Stimulated activated CD4-positive, alpha-beta T cell treated with anti-CD3 and anti-CD28 coated beads, Interleukin-1b, Interleukin-23, amount 100 ng/mL, for 1 hour (primary cell): ENCODE measurements at places on chromosomes 11 and 22.

DNA sequence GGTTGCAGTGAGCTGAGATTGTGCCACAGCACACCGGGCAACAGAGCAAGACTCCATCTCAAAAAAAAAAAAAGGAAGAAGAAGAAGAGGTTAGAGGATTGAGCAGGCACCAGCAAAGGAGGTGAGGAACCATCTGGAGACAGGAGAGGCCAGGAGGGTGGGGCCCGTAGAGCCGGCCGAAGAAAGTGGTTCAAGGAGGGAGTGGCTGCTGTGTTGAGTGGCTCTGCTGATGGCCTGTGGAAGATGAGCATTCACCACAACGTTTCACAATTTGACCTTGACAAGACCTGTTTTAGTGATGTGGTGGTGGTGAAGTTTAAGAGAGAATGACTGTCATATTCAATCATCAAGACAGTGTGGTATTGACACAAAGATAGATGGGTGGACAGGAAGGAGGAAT is 6.8 kb upstream of the CTSD start:
- DNase-seq: no peak

- no peak for DNase-seq
Measured at GRCh38 chr22:19580291-19580890, 56.2 kb upstream of the CLDN5 start.

DNA sequence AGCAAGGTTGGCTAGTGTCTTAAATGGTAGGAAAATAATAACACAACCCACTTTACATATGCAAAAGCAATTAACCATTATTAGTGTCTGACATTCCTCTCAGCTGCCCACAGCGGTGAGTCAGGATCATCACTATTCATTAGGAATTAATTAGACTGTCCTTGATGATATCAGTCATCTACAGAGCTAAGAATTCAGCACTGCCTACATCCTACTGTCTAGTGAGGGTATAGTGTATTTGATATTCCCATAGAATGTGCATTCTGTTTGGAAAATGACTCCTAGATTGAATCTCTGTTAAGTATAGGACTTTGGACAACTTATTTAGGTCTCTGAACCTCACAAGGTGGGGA is 82.2 kb downstream of the TEAD1 start:
- no peak for DNase-seq

DNA sequence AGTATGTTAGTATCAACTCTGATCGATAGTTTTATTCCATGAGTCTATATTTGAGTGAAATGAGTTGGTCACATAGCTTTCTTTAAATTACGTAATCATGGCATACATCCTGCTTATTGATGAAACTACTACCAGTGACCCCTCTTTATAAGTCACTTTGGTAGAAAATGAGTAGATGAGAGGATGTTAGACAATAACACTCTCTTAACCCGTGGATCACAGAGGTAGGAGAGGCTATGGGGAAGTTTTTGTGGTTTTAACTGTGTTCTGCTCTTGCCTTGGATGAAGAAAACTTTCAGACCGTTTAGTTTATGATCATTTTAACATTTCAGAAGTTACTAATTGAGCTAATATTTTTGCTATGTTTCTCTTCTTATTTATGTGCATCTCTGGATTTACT is 34.0 kb downstream of the TBCEL start:
- no peak for DNase-seq

GRCh38 chr11:68803766-68804165 is 38.0 kb downstream of the CPT1A start:
- DNase-seq: no peak

- no peak for DNase-seq
Measured at GRCh38 chr11:10742460-10743208, 8.4 kb upstream of the CTR9 start.
